Kidney (tissue), 22 donors: ENCODE measurements at places on chromosomes 2 and 18. TPM values are rescaled to one million over a fixed set of nuclear protein-coding genes. Genes with fewer than 3 reads are reported as not detected.

DNA sequence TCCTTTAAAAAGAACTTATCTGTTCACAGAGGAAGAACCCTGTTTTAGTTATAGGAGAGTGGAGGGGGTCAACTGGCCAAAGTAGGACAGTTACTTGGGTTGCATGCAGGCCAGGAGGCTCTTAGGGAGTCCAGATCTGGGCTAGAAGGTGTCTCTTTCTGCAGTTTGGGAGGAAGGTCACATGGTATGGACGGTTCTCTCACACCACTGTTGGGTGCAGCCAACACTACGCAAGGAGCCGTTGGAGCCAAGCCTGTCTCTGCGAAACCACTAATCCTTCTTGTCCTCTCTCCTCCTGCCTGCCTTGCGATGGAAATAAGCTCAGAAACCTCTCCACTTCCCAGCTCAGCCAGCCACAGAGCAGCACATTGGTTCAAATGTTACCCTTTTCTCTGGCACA is 105.9 kb upstream of the TGFA start:
- no peak for DNase-seq

DNA sequence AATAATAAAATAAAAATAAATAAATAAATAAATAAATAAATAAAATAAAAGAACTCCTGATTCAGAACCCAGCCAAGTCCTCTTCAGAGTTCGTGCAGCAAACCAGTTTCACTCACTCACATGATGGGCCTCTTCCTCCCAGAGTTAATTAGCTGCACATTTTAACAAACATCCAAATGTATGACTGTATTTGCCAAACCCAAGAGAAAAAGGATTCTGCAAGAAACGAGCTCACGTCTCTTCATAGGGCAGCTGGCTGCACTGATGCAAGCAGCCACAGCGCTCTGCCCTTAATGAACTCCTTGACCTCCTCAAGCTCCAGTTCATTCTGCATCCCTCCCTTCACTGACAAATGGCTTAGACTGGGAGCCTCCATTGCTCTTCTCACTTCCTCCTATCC is 55.1 kb downstream of the MREG start:
- no peak for DNase-seq

DNA sequence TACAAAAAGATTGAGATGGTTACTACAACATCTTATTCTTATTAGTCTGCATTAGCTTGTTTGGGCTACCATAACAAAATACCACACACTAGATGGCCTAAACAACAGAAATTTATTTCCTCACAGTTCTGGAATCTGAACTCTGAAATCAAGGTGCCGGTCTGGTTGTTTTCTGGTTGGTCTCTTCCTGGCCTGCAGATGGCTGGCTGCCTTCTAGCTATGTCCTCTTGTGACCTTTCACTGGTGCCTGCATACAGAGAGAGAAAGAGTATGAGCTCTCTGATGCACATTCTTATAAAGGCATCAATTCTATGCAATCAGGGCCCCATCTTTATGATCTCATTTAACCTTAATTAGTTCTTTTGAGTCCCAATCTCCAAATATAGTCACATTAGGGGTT is 696.5 kb downstream of the TDRD15 start:
- no peak for DNase-seq

- DNase-seq: no peak
Observed at GRCh38 chr2:141068053-141068682, 1062.6 kb downstream of the LRP1B start.

GRCh38 chr2:241768251-241768711 is 8.3 kb upstream of the GAL3ST2 start:
- DNase-seq: no peak

DNA sequence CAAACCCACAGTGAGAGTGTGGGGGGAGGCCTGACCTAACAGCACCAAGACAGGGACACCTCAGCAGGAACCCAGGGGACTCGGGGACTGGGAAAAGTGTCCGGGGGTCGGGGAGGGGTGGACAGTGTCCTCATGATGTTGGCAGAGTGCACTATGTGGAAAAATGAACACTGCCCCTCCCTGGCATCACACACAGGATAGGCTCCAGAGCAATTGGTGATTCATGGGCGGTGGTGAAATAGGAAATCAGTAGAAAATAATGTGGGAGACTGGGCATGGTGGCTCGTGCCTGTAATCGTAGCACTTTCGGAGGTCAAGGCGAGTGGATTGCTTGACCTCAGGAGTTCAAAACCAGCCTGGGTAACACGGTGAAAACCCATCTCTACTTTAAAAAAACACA is 3.6 kb upstream of the ANO7 start:
- DNase-seq: no peak

- DNase-seq: peak; percentile 34
Observed at GRCh38 chr2:160657196-160657595, 163.6 kb upstream of the RBMS1 start.

DNA sequence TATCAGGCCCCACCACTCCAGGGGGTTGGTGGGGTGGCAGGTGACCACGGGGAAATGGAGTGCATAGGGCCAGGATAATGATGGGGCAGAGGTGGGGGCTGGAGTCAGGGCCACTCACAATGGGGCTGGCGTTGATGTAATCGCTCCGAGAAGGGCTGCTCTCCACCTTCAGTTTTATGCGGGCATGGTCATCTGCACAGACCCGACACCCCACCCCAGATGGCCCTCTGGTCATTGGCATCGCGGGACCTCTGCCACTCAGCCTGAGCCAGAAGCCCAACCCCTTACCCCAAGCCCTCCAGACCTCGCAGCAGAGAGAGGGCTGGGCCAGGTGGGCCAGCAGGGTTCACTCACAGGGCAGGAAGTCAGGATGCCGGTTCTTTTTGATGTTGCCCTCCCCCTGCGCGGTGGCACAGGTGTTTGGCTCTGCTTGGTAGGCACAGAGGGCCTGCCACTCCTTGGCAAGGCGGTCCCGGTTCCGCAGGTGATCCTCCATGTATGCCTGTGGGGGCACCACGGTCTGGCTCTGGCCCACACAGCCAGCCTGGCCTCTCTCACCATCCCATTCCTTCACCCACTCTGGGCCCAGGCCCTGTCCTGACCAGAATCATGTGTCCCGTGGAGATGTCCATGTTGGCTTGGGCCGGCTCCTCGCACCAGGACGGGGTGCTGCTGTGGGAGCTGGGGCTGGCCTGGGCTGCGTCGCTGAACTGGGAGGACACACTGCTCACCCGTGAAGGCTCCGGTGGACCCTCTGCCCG is 12.4 kb downstream of the PTPRN start:
- DNase-seq: no peak

- no peak for DNase-seq
Observed at GRCh38 chr18:27942706-27943105, 234.2 kb downstream of the CDH2 start.

- DNase-seq: no peak
Observed at GRCh38 chr18:23878336-23878900, 136.1 kb upstream of the TTC39C start.

DNA sequence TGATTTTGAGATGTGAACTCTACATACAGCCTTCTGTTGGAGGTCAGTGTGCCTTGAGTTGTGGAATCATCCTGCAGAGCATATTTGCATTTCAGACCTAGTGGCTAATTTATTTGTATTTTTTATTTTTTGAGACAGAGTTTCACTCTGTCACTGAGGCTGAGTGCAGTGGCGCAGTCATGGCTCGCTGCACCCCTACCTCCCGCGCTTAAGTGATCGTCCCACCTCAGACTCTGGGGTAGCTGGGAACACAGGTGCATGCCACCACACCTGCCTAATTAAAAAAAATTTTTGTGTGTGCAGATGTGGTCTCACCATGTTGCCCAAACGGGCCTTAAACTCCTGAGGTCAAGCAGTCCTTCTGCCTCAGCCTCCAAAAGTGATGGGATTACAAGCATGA is 104.4 kb downstream of the ASXL3 start:
- DNase-seq: no peak

DNA sequence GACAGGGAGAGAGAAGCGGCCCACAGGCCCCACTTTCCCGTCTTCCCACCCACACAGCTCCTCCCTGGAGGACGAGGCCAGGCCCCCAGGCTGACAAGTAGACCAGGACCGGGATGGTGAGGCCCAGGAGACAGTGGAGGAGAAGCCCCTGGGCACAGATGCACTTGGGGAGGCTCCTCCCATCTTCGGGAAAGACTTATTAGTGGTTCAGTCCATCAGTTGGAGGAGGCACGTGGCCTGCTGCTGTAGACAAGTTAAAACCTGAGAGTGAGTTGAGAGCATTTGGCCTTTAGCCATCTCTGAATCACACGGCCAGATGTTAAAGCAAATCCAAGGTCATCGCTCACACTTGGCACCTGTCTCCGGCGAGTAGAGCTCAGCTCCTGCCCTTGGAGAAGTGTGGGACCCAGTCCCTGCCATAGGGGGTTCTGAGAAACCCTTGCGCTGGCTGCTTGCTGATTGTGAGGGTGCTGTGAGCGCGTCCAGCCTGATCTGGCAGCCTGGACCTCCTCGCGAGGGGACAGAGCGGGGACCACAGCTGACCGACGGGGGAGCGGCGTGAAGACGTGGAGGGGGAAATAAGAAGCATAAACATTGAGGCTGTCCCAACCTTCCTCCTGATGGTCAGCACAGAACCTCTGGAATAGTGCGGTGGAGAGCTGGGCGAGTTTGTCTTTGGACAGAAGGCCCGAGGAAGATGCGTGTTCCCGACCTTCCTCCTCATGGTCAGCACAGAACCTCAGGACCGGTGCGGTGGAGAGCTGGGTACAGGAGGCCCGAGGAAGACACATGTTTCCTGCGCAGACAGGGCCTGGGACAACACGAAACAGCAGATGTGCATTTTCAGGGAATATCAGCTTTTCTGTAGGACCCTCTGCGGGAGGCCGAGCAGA is 24.7 kb upstream of the ALLC start:
- peak; percentile 26 for DNase-seq

DNA sequence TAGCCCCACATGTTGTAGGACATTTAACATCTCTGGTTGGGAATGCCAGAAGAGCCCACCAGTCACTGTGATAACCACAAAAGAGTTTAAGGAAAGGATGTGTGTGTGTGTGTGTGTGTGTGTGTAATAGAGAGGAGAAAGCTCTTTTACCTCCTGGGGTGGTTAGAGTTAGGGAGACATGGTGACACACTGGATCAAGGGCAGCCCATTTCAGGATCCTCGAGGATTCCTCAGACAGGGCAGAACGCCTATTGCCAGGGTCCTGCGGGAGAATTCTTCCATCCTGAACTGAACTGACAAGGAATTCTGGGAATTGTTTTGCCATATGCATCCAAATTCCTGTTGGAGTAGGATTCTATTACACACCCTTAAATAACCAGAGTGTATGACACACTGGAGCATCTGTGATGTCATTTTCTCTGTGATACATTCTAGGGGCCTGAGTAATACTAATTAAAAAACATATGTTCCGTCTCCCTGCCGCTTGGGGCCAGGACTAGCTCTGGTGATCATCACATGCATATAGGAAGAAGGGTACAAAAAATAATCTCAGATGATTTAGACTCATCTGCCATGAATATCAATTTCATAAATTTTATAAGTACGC is 156.4 kb upstream of the MMADHC start:
- no peak for DNase-seq

DNA sequence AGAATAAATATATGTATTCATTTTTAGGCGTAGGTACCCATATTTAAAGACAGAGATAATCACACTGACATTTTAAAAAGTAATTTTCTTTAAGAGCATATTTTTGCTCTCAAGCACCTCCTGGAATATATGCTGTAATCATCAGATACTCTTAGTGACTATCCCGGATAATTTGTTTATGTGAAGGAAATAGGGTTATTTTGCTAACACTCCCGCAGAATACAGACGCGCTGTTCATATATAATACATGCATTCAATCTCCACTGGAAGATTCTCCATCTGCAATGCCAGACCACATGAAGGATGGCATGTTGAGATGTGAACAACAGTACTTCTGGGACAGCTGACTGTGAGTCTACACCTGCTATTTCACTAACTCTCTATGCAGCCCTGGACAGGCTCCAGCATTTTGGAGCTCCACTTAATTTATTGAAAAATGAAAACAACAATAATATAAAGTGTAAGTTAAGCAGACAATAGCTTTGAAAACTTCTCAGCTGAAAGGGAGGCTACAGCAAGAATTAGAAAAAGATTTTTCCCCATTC is 430.6 kb downstream of the TMX3 start:
- DNase-seq: no peak

- DNase-seq: peak; percentile 74
Observed at GRCh38 chr2:31060397-31060796, 77.8 kb downstream of the GALNT14 start.

DNA sequence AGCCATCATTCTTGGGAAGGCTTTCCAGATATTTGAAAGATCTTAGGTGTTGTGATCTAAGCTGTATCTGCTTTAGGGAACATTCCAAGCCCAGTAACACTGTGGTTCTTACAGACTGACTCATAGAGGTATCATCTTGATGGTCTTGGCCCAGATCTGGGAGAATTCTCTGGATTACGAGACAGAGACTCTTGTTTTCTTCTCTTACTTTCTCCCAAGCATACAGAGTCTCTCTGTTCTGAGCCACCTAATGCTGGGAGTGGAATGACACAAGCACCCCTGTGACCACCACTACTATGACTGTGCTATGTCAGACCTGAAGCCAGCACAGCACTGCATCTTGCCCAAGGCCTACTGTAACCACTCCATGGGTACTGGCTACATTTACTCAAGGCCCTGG is 81.0 kb upstream of the EPAS1 start:
- no peak for DNase-seq

- no peak for DNase-seq
Observed at GRCh38 chr18:31261792-31262582, 56.0 kb upstream of the DSG1 start.

GRCh38 chr2:76415821-76416220 is 705.1 kb upstream of the GCFC2 start:
- no peak for DNase-seq

DNA sequence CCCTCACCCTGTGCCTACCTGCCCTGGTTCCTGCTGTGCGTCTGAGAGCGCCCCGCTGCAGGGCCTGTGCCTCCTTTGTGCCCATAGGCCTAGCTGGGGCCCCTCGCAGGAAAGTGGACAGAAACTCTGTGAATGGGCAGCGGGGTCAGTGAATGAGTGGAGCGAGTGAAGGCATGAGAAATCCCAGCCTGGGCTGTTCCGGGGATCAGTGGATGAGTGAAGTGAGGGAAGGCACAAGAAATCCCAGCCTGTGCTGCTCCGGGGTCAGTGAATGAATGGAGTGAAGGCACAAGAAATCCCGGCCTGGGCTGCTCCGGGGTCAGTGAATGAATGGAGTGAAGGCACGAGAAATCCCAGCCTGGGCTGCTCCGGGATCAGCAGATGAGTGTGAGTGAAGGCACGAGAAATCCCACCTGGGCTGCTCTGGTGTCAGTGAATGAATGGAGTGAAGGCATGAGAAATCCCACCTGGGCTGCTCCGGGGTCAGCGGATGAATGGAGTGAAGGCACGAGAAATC is 2.0 kb downstream of the COLEC11 start:
- DNase-seq: no peak

The PPIL3 gene
- polyA plus RNA-seq: 27.0 TPM

The SULT1C4 gene
- polyA plus RNA-seq: 7.1 TPM

The HOXD13 gene
- not detected for polyA plus RNA-seq

The CCDC74B gene
- 6.4 TPM for polyA plus RNA-seq

The MARS2 gene
- 3.2 TPM for polyA plus RNA-seq

The TTC31 gene
- 11.5 TPM for polyA plus RNA-seq

The SLC16A14 gene
- polyA plus RNA-seq: 1.5 TPM

The CFAP210 gene
- 0.65 TPM for polyA plus RNA-seq

The GALNT1 gene
- 11.8 TPM for polyA plus RNA-seq
